ENCODE measurements at places on chromosomes 16 and 17. TPM values are rescaled to one million over a fixed set of nuclear protein-coding genes. Genes with fewer than 3 reads are reported as not detected.

- no peaks in the 10 kb centered on the region for H3K36me3 ChIP-seq
- peak; percentile 61 for DNase-seq
- H3K27me3 ChIP-seq: no peaks in the 10 kb centered on the region
- H3K4me3 ChIP-seq: peak overlapping the region; percentile 83
- peaks cover 37% of the 10 kb centered on the region for H3K4me1 ChIP-seq
Observed at GRCh38 chr16:8675183-8676159, 1.1 kb downstream of the ABAT start.

DNA sequence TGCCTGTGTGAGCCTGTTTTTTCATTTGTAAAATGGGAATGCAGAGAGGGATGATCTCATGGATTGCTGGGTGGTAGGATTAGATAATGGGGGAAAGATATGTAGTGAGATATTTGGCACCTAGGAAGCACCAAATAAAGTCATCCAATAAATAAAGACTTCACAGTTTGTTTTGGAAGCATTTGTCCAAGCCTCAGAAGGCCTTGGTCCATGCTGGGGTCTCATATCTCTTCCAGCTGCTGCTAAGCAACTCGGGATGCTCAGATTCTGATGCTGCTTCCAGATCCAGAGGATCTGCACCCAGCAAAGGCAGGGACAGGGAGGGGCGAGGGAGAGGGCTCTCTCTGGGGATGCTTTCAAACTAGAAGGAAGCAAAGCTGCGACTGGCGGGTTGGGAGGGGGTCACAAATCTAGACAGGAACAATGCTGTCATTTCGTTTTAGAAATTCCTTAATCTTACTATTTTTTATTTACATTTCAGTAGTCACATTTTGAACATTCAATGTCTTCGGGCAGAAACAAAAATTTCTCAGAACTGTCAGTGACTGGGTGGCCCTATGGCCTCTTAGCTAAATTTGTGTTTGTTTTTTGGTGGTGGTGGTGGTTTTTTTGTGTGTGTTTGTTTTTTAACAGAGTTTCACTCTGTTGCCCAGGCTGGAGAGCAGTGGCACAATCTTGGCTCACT lies 114.9 kb upstream of the CDH5 start:
- no peak overlapping the region for H3K4me3 ChIP-seq
- no peaks in the 10 kb centered on the region for H3K4me1 ChIP-seq
- DNase-seq: no peak
- no peaks in the 10 kb centered on the region for H3K36me3 ChIP-seq

DNA sequence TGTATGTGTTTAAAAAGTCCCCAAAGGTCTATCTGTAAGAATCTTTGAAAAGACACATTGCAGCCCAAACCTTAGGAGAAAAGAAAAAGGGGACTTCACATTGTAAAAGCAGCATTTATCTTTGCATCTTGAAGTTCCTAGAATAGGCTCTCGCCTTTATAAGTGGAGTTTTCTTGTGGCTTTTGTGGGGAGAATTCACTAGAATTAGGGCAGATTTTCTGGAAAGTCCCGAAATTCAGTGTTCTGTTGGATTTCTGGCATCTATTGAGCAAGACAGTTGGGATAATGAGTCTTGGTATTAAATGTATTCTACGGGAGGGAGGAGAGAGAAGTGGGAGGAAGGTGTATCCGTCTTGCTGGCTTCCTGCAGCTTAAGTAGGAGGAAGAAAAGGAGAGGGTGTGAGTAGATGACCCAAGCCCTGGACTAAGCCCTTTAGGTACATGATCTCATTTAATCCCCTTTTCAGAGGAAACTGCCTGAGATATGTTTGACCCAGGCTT lies 62.6 kb downstream of the PRKCA start:
- H3K36me3 ChIP-seq: no peaks in the 10 kb centered on the region
- no peaks in the 10 kb centered on the region for H3K27me3 ChIP-seq
- DNase-seq: no peak
- no peak overlapping the region for H3K4me3 ChIP-seq
- no peaks in the 10 kb centered on the region for H3K4me1 ChIP-seq

GRCh38 chr17:16304830-16305229 lies 48.4 kb downstream of the CENPV start:
- H3K27me3 ChIP-seq: no peaks in the 10 kb centered on the region
- no peak overlapping the region for H3K27ac ChIP-seq
- H3K36me3 ChIP-seq: no peaks in the 10 kb centered on the region
- no peaks in the 10 kb centered on the region for H3K4me1 ChIP-seq
- no peak overlapping the region for H3K4me3 ChIP-seq
- DNase-seq: no peak

GAST gene
- total RNA-seq: not detected

DNA sequence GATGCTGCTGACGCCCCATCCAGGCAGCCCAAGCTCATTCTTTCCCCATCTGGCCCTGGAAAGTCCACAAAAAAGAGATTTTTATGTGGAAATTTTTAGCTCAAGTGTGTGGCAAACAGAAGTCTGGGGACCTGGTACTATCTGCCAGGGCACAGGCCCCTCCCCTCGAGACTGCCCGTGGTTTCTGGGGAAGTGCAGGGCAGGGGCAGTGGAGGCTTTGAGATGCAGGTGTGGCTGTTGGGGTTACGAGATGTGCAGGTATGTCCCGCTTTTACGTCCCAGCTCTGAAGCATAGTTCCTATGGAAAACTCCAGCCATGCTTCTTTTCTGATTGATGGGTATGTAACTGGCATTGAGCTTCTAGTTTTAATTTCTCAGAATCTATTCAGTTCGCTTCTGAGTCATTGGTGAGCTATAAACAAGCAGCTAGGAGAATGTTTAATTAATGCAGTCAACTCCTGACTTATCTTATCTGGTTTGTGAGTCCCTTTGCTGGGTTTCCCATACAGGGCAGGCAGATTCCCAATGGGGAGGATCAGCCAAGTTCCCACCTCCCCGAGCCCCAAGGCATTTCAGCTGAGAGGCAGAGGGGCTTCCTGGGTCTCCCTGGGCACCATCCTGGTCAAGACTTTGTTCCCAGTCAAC lies 16.2 kb downstream of the TBX4 start:
- H3K4me1 ChIP-seq: peaks cover 4% of the 10 kb centered on the region
- no peaks in the 10 kb centered on the region for H3K36me3 ChIP-seq
- H3K4me3 ChIP-seq: no peak overlapping the region
- DNase-seq: no peak

RAB34 gene
- total RNA-seq: 10.6 TPM

DNA sequence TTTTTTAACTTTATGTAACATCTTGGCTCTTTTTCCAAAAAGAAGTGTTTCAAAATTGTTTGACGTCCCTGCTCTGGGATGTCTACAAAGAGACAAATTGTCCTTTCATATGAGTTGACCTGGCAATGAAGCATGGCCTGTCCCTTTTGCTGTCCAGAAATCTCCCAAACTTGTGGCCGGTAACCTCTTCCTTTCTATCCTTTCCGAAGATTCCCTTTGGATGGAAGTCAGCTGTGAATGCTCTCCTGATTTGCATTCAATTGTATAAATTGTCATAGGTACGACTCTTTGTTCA lies 40.9 kb upstream of the FAM20A start:
- no peaks in the 10 kb centered on the region for H3K27me3 ChIP-seq
- no peak for DNase-seq
- no peak overlapping the region for H3K4me3 ChIP-seq
- H3K4me1 ChIP-seq: no peaks in the 10 kb centered on the region
- no peak overlapping the region for H3K27ac ChIP-seq

- peaks cover 33% of the 10 kb centered on the region for H3K36me3 ChIP-seq
- no peaks in the 10 kb centered on the region for H3K27me3 ChIP-seq
- no peak overlapping the region for H3K4me3 ChIP-seq
- peaks cover 5% of the 10 kb centered on the region for H3K4me1 ChIP-seq
Observed at GRCh38 chr16:1498899-1499676, 5.9 kb downstream of the TELO2 start.

DNA sequence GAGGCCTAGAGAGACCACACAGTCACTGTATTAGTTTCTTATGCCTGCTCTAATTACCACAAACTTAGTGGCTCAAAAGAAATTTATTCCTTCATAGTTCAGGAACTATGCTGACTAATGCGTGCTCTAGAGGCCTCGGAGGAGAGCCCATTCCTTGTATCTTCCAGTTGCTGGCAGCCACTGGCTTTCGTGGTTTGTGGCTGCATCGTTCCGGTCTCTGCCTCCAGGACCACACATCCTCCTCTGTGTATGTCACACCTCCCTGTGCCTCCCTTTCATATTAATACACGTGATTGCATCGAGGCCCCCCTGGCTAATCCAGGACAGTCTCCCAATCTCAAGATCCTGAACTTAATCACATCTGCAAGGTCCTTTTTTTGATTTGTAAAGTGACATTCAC lies 16.9 kb upstream of the MYLK3 start:
- no peak overlapping the region for H3K4me3 ChIP-seq
- H3K27ac ChIP-seq: no peak overlapping the region
- H3K27me3 ChIP-seq: no peaks in the 10 kb centered on the region
- no peaks in the 10 kb centered on the region for H3K4me1 ChIP-seq

- no peaks in the 10 kb centered on the region for H3K27me3 ChIP-seq
- no peak overlapping the region for H3K27ac ChIP-seq
- no peak for DNase-seq
Observed at GRCh38 chr17:67281053-67281452, 36.1 kb upstream of the HELZ start.

HS3ST4 gene
- 0.05 TPM for total RNA-seq

DNA sequence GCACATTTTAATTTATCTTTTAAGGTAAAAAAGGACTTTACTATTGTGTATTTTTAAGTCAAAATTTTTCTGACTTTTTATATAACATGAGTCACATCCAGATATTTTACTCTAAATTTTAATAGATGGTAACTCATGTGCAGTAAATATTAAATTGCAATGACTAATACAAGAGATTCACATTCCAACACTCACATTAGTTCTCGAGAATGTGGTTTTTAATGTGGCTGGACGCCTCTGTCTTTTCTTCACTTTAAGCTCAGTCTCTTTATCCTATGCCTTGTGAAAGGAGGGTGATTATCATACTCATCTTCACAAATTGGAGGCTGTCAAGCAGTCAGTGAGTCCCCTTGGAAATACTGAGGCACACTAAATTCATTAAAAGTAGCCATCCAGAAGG lies 315.6 kb downstream of the HS3ST3B1 start:
- no peaks in the 10 kb centered on the region for H3K36me3 ChIP-seq
- no peak for DNase-seq
- H3K27ac ChIP-seq: no peak overlapping the region
- no peak overlapping the region for H3K4me3 ChIP-seq
- no peaks in the 10 kb centered on the region for H3K4me1 ChIP-seq
- no peaks in the 10 kb centered on the region for H3K27me3 ChIP-seq

- H3K4me3 ChIP-seq: no peak overlapping the region
- peaks cover 9% of the 10 kb centered on the region for H3K4me1 ChIP-seq
- H3K27me3 ChIP-seq: no peaks in the 10 kb centered on the region
- H3K27ac ChIP-seq: no peak overlapping the region
- H3K36me3 ChIP-seq: no peaks in the 10 kb centered on the region
Observed at GRCh38 chr16:9357829-9358228, 266.4 kb downstream of the HAPSTR1 start.

GRCh38 chr16:2204416-2205103 lies 694 bp upstream of the MLST8 start:
- H3K36me3 ChIP-seq: peaks cover 23% of the 10 kb centered on the region
- no peak for DNase-seq
- peak overlapping the region; percentile 83 for H3K4me3 ChIP-seq
- no peaks in the 10 kb centered on the region for H3K27me3 ChIP-seq

PRCD gene
- 1.3 TPM for total RNA-seq

DNA sequence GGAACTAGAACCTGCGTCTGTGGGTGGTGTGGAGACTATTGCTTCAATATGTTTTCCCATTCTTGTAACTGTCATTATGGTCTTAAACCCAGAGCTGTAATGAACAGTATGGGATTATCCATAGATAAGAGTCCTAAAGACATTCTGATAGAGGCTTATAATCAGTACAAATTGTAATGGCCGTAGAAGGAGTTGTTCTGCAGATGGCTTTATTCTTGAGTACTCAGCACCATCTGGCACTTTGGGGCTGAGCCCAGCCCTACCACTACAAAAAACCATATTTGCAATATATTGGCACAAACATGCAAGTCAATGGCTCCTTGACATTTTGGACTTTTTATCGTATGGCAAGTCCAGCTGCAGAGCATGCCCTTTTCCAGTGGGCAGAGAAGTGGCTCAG lies 150.0 kb downstream of the HS3ST4 start:
- DNase-seq: no peak
- no peak overlapping the region for H3K4me3 ChIP-seq
- H3K36me3 ChIP-seq: no peaks in the 10 kb centered on the region
- H3K4me1 ChIP-seq: no peaks in the 10 kb centered on the region

- no peaks in the 10 kb centered on the region for H3K27me3 ChIP-seq
- H3K36me3 ChIP-seq: no peaks in the 10 kb centered on the region
- DNase-seq: peak; percentile 87
- H3K4me1 ChIP-seq: peaks cover 8% of the 10 kb centered on the region
- peak overlapping the region; percentile 87 for H3K27ac ChIP-seq
Observed at GRCh38 chr16:30805370-30806169, 18.6 kb upstream of the ZNF629 start.

SERPINF2 gene
- 5.8 TPM for total RNA-seq

All from pancreas (tissue), 10 donors.